ENCODE measurements at places on chromosomes 2 and 18.

DNA sequence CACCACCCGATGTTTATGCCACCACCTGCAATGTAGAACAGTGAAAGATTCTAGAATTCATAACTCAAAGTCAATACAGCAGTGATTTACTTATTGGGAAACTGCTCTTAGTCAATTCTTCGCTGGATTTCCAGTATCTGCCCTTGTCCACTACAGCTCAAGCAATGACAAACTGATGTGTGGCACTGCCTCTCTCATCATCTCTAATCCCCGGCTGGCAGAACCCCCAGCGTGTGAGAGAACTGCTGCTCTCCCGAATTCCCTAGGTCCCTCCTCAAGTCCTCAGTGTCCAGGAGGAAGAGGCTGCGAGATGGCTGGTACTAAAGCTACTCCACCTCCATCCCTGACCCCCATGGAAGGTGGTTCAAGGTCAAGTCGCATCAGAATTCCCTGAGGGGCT is 1.6 kb downstream of the TXNL4A start:
- DNase-seq, result no peak

GRCh38 chr2:2827761-2828221 is 496.7 kb upstream of the MYT1L start:
- DNase-seq, result no peak

- no peak for DNase-seq
Measured at GRCh38 chr2:118118479-118118878, 30.2 kb downstream of the INSIG2 start.

DNA sequence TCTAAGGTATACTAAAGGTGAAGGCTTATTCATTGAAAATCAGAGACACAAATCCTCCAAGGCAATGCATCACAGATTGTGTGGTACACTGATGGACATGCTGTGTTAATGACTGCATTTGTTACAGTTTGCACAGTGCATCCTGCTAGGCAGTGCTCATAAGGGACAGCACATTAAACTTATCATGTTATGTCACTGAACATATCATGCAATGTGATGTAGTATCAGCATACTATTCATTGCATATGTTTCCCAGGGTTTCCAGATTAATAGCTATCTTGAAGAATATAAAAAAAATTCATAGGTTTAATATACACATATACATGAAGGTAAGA is 225.3 kb downstream of the NCKAP5 start:
- no peak for DNase-seq
